Activated CD4-positive, CD25-positive, alpha-beta regulatory T cell treated with anti-CD3 and anti-CD28 coated beads, Interleukin-2, amount 50 U/mL, for 72 hours (primary cell): ENCODE measurements at places on chromosomes 3 and 15.
A peak's percentile ranks its signal among the peaks of the same experiment; 100 is the strongest.

DNA sequence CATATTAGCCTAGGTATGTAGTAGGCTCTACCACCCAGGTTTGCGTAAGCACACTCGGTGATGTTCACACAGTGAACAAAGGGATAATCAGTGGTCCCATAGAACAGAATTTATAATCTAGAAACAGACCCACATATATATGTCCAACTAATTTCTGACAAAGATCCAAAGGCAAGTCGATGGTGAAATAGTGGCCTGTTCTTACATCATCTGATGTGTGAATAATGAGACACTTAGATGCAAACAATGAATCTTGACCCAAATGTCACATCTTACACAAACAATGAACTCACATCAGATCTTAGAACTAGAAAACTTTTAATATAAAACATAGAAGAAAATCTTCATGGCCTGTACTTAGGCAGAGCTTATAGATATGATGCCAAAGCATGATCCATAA, 17.6 kb upstream of the TM2D3 start:
- DNase-seq, result no peak

- no peak for DNase-seq
These were observed 99.9 kb downstream of the ADAMTS17 start for GRCh38 chr15:100241572-100242482.

DNA sequence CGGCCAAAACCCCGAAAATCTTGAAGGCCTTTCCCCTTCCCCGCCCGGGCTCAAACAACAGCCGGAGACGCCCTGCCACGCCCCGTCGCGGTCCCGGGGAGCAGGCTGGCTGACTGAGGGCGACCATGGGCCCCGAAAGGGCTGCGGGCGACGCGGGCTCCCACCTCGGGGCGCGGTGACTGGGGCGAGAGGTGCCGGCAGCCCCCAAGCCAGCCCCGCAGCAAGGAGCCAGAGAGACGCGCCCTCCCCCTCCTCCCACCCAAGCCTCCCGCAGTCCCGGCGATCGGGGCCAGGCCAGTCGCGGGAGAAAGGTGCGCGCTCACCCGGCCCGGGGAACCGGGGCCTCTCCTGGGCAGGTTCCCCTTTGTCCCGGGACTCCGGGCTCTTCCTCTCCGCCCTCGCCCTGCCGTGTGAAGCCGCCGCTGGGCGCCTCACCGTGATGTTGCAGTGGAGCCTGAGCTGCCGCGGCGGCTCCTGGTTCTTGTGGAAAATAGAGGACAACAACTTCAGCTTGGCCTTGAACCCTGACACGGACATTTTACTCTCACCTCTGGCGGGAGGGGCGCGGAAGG, 30.6 kb upstream of the ZSCAN2 start:
- DNase-seq, result peak; percentile 64

DNA sequence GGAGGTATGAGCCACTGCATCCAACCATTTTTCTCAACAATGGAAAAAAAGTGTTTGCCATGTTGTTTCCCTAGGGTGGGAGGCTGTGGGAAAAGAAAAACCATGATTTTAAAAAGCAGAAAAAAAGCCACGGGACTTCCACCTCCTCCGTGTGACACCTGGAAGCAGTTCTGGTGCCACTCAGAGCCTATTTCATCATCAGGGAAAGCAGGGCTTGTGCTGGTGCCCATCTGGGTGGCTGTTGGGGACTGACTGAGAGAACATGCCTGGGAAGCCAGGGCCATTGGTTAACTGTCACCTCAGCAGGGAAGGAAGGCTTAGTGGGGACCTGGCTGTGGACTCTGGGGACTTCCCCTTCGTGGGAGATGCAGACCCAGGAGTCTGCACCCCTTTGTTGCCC, 7.3 kb downstream of the RNU5B-1 start:
- DNase-seq, result no peak

DNA sequence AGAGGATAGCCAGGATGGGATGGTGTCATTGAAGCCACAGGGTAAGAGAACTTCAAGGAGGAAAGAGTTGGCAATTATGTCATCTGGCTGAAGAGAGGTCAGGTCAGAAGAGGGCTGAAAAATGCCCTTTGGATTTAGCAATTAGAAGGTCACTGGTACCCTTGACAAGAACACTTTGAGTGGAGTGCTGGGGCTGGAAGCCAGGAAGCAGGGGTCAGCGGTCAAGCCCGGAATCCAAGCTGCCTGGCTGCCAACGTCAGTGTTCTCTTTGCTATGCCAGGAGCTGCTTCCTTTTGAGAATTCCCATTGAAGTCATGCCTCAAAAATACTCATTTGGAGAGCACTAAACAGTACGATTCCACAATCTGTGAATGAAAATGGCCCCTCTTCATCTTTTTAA, 386.5 kb downstream of the SHQ1 start:
- no peak for DNase-seq

DNA sequence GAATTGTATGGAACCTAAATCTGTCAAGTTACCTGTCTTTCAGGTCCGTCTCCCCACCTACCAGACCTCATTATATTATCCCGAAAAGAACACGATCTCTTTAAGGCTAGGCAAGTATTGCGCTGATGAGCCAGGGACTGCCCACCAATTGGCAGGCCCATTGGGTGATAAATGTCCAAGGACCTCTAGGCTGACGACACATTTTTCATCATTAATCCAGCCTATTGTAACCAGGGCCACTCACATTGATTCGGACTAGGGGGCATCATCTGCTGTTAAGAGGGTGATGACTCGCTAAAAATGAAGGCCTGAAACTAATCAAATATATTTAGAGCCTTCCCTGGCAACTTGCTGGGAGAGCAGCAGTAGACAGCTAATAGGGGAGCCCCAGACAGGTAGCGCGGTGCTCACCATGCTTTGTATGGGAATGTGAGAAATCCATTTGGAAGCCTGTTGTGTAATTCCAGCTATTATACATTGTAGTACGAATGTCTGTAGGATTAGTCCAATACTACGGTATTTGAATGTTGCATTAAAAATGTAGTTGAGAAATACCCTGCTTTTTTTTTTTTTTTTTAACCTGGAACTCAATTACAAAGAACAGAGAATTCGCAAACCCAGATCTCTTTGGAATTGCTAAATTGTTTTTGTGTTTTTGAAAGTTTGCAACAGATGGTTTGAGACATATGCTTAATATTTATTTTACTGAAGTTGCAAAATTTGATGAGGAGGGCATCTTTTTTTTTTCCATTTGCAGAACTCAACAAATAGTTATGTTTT, 156.1 kb downstream of the ROBO2 start:
- DNase-seq, result no peak

DNA sequence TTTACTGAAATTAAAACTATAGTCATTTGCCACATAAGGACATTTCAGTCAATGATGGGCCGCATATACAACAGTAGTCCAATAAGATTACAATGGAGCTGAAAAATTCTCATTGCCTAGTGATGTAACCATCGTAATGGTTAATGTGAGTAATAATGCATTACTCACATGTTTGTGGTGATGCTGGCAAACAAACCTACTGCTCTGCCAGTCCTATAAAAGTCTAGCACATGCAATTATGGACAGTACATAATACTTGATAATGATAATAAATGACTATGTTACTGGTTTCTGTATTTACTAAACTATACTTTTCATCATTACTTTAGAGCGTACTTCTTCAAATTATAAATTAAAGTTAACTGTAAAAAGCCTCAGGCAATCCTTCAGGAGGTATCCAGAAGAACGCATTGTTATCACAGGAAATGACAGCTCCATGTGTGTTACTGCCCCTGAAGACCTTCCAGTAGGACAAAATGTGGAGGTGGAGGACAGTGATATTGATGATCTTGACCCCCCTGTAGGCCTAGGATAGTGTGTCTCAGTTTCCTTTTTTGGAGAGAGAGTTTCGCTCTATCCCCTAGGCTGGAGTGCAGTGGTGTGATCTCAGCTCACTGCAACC, 102.7 kb downstream of the ATP1B3 start:
- DNase-seq, result no peak

DNA sequence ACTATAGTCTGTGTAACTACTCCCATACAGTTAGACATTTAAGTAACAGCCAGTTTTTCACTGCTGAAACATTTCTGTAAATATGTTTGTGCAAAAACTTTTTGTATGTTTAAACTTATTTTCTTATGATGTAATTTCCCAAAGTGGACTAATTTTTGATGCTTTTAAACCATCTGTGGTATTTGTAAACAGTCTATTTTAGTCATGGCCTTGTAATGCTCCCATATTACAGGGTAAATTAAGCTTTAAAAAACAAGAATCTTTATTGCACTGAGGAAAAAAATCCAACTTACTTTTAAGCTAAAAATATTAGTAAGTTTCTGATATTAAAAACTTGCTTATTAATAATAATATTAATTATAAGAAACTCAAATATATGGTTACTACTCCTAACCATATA, 13.5 kb downstream of the CCDC14 start:
- DNase-seq, result no peak

- no peak for DNase-seq
These were observed 9.9 kb downstream of the ITPR1 start for GRCh38 chr3:4503050-4503449.

DNA sequence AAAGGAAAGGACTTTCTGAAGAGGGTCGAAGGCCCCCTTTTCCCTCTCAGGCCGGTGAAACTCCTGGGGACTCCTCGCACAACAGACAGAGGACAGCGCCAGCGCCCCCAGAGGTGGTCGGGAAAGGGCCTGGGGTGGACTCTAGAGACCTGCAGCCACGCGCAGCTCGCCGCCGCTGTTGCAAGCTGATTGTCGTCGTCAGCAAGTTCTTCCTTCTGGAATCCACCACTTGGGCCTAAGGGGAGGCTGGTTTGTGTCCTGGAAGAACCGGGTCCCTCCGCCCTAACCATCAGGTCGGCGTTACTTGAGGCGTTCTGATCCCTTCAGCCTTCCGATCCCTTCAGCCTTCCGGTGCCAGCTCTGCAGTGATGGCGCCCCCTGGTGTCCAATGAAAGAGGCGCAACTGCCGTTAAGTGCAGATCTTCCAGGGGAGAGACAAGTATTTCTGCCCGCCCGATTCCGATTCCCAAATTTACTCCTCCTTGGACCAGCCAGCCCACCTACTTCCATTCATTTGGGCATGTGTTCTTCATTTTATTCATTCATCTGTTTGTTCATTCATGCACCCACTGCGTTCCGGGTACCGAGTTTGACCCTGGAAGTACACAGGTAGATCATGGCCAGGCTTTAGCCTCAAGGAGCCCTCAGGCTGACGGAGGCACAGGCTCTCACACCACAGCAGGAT, 77.2 kb upstream of the SLC6A11 start:
- peak; percentile 76 for DNase-seq

- no peak for DNase-seq
These were observed 74.9 kb downstream of the SMAD3 start for GRCh38 chr15:67140078-67140833.

- no peak for DNase-seq
These were observed 88.0 kb downstream of the CRTC3 start for GRCh38 chr15:90617668-90618097.

GRCh38 chr3:107950417-107950816, 140.4 kb downstream of the CD47 start:
- DNase-seq, result no peak

DNA sequence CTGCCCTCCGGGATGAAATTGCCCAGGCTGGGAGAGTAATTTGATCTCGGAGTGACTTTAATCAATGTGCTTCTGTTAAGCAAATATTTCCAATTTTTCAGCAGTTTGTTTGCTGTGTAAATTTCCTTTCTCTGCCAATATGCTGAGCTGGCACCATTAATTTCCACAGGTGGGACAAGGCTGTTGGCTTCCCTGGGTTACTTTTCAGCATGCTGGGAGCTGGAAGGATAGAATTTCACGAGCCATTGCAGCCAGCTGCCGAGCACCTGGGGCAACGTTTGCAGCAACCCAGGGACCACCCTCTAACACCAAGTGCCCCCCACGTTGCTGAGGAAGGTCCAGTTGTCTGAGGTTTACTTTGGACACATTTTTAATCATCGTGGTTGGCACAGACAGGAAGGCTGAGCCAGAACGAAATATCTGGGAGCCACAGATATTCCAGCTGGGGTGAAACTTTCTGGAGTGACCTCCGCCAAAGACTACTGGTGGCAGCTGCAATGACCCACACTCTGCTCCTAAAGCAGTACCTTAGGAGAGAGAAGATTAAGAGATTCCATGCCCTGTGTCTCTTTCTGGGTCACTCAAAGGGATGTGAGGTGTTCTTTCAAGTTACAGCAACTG, 293.3 kb upstream of the RGMA start:
- no peak for DNase-seq

DNA sequence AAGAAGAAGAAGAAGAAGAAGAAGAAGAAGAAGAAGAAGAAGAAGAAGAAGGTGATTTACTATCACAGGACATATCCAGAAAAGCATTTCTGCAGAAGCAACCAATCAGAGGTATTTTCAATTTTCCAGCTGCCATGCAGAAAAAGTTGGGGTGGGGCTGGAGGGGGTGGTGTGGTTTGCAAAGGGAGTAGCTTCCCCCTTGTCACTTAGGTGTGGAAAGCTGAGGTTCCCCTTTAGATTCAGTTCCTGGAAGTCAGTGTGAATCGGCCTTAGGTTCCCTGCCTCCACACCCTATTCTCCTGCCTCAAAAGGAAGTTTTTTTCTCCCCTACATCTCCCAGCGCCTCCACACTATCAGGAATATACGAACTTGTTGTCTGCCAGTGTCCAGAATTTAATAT, 276.7 kb upstream of the ARRDC4 start:
- DNase-seq, result no peak

- no peak for DNase-seq
These were observed 2.0 kb downstream of the NDUFB5 start for GRCh38 chr3:179606534-179607085.

- DNase-seq, result no peak
These were observed 23.8 kb upstream of the TRAK1 start for GRCh38 chr3:42067326-42067725.

GRCh38 chr3:184676927-184677326, 34.9 kb downstream of the MAGEF1 start:
- no peak for DNase-seq

- DNase-seq, result no peak
These were observed 201.3 kb upstream of the IGF1R start for GRCh38 chr15:98447069-98447468.

DNA sequence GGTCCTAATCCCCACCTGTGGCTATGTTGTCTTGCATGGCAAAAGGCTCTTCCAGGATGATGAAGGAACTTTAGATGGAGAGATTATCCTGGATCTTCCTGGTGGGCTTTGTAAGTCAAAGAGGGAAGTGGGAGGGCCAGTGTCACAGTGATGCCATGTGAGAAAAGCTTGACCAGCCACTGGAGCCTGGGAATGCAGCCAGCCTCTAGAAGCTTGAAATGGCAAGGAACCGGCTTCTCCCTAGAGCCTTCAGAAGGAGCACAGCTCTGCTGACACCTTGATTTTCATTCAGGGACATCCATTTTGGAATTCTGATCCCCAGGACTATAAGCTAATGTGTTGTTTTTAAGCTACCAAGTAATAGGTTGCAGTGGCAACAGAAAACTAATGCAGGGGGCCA, 58.3 kb downstream of the CLEC3B start:
- no peak for DNase-seq

GRCh38 chr3:113741620-113742019, 4.4 kb downstream of the NAA50 start:
- no peak for DNase-seq
